LNCaP clone FGC (cell line): ENCODE measurements at places on chromosomes 6 and 20.

DNA sequence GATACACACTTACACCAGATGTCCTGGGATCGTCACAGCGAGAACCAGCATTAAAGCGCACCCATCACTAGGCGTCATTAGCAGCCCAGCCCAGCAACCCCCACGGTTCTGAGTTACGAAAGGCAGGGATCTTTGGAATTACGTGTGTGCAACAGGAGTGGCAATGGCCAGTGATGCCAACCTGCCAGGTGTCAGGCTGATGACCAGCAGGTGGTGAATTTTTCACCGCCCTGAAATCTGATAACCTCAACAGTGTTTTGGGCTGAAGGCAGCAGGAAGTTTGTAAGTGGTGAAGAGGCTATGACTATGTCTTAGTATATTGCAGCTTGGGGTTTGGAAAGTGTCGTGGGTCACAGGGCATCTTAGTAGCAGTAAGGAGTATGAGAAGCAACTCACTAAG, 166.1 kb downstream of the TMEM242 start:
- DNase-seq = no peak

- no peak for DNase-seq
These were observed 95.0 kb downstream of the AIG1 start for GRCh38 chr6:143155681-143156080.

GRCh38 chr6:155687645-155688044, 232.0 kb upstream of the NOX3 start:
- no peak for DNase-seq

- no peak for DNase-seq
These were observed 2.7 kb upstream of the DTD1 start for GRCh38 chr20:18585134-18585533.

DNA sequence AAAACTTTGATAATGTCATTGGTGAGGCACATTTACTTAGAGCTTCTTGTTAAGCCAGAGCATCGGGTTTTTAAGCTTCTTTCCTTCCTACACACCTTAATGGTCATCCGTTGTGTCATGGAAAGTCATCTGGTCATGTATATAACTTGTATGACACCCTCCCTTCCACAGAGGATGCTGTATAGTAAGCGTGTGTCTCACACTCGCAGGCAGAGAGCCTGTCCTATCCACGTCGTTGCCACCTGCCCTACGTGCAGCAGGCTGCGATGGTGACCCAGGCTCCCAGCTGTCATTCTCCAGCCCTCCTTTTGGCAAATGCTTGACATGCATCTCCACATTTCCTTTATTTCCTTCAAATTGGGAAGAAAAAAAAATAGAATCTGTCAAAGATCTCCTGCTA, 85.6 kb downstream of the MYB start:
- no peak for DNase-seq

DNA sequence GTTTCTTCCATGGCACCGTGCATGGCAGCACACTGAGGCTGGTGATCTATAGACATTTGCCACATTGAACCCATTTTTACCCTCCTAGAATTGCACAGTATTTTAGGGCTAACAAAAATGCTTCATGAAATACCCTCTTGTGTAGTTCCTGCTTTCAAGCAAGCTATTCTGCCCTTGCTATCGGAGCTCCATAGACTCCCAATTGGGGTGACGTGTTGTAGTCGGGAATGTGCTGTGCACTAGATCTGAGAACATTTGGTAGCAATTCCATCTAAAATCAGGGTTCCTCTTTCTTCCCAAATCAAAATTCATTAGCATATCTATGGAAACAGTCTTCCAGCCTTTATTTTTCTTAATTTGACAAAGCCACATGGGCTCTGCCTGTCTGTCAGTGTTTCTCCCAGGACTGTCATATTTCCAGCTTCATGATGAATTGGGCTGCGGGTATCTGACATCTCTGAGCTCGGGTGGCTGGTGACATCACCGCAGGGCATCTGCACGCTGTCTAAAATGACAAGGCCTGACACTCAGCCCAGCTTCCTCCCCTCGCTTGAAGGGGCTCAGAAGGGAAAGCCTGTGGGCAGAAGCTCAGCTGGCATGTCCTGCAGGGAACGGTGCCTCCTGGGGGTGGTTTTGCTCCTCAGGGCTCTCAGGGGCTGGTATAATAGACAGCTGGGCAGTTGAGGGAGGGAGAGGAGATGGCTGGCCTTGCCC, 406.4 kb downstream of the QKI start:
- DNase-seq = no peak
